ENCODE measurements at places on chromosomes 5 and 9.

DNA sequence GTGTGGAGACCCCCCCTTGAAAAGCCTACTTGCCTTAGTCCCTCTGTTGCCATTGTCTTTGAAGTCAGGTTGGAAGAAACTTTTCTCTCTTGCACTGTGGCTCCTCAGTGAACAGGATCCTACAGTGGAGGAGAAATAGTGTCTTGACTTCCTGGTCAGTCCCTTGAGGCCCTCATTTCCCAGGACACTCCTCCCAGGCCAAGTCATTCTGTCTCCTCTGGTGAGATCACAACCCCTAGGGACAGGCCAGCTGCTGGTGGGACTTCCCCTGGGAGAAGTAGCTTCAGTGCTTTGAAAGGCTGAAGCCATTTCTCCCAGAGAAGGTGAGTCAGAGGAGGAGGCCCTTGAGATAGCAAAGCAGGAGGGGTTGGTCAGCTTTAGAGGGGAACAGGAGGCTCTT is 10.1 kb upstream of the GRIA1 start:
- no peak for DNase-seq

DNA sequence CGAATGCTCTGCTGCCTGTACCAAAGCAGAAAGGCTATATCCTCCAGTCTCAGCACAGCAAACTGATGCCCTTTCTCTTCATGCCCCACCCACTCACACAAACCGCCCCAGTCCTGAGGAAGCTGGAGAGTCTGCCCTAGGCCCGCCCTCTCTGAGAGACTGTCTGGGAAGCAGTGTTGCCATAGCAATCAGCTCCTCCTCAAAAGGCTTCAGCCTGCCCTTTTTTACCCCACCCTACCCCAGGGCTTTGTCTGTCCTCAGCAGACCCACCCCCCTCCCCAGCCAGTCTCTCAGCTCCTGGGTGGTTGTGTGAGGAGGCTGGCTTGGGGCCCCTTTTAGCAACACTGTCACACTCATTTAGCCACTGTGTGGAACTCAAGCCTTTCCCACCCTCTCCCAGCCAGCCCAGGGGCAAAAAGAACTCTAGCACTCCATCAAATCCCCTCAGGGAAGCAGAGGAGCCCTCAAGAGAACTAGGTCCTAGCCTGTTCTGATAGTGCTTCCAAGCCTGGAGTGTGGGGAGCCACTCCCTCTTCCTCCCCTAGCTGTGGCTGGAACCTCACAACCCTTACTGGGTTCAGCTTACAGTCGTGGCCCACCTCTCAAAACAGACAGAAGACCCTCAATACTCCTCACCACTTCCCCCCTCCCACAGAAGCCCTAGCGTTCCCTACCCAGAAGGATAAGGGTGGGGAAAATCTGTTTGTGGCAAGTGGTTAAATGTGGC is 1.4 kb downstream of the ATOSB start:
- no peak for DNase-seq

DNA sequence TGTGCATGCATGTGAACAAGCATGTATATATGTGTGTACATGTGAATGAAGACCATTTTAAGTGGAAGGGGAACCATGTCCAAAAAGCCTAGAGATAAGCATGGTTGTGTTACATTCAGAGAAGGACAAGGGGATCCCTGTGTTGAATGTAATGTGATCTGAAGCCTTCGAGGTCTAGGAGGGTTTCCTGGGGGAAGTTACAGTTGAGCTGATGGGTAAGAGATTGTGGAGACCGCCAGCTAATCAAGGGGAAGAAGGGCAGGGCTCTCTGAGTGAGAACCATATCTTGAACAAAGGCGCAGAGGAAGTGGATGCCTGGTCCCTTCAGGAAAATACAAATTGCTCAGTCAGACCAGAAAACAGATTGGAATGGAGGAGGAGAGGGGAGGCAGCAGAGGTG is 45.5 kb upstream of the TNFSF15 start:
- no peak for DNase-seq

DNA sequence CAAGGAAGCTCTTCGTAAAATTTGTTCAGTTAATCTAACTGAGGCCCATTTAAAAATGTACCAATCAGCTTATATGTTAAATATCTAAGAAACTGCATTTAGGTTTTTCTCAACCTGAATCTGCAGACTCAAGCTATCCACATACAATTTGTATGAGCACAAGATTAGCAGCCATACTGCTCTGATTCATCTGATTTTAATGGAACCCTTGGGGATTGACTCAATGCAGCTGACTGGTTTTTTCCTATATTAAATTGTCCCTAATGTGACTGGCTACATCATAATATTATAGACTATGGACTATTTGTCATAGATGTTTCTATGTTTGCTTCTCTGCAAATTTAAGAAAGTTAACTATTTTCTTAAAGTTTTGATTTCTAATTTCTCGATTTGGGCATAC is 451.0 kb upstream of the TUSC1 start:
- DNase-seq: no peak

- DNase-seq: no peak
Measured at GRCh38 chr9:137168573-137168903, 1.3 kb downstream of the LRRC26 start.

DNA sequence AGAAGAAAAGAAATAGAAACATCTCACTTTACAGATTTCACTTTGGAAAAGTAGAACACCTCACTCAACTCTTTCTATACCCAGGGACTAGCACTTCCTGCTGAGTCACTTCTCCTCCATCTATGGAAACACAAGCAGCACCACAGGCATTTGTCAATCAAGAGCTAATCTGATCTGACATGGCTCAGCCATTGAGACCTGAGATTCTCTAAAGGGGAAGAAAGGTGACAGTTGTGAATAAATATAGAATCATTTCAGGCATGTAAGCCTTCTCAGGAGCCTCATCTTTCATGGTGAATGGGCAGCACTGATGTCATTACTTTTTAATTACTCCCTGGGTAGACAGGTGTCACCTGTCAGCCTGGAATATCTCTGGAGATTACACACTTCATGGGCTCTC is 559.8 kb downstream of the HINT1 start:
- no peak for DNase-seq

- DNase-seq: no peak
Measured at GRCh38 chr5:132427281-132428146, 58.0 kb downstream of the SLC22A5 start.

DNA sequence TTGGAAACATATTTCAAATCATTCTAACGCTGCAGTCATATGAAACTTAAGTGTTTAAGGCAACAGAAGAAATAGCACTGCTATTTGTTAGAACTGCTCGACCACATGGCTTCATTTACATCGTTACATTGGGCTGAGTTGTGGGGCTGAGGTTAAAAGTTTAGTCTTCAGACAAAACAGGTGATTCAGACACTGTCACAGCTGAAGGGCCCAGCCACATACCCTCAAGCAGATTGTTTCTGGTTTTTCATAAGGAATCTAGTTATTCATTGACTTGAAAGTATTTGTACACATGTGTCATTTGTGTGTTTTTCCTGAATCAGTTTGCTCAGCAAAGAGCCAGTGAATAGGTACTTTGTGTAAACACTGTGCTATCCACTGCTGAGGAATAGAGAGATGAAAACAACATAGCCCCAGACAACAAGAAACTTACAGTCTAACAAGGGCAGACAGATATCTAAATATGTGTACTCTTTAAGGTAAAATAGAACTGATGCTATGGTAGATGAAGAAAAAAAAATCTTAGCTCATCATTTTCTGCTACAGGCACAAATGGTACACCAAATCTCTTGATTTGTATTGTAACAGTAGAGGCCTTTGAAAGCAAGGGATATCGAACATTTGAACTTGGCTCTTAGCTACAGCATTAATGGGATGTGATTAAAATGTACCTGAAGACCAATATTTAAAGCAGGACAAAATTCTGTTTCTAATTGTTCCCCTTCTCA is 357.6 kb upstream of the RPS23 start:
- no peak for DNase-seq

- no peak for DNase-seq
Measured at GRCh38 chr9:109579191-109579948, 81.3 kb upstream of the PTPN3 start.

GRCh38 chr9:68740561-68740960 is 35.5 kb downstream of the PIP5K1B start:
- no peak for DNase-seq

DNA sequence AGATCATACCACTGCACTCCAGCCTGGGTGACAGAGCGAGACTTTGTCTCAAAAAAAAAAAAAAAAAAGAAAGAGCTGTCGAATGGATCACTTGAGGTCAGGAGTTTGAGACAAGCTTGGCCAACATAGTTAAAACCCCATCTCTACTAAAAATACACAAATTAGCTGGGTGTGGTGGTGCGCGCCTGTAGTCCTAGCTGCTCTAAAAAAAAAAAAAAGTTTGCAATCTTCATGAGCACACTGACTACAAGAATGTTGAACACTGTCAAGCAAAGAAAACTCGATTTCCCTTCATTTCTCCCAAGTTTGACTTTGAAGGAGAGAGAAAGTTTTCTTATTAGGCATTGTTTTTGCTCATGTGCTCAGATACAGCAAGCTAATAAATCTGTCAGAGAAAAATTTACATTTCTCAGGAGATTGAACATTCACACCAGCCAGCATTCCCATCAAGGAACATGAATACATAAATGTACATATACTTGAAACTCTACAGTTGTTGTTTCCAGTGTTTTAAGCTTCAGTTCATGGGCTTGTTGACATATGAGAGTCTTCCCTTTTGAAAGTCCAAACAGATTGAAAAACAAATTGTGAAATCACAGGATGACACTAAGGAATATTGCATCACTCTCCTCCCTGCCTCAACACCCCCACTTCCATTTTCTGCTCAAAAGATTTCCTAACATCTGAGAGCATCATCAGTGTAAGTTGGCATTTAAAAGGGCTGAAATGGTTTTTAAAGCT is 81.8 kb downstream of the ARRDC3 start:
- no peak for DNase-seq

- no peak for DNase-seq
Measured at GRCh38 chr9:127050152-127050551, 72.3 kb downstream of the ANGPTL2 start.

GRCh38 chr5:50759526-50760270 is 93.3 kb downstream of the PARP8 start:
- DNase-seq: no peak

DNA sequence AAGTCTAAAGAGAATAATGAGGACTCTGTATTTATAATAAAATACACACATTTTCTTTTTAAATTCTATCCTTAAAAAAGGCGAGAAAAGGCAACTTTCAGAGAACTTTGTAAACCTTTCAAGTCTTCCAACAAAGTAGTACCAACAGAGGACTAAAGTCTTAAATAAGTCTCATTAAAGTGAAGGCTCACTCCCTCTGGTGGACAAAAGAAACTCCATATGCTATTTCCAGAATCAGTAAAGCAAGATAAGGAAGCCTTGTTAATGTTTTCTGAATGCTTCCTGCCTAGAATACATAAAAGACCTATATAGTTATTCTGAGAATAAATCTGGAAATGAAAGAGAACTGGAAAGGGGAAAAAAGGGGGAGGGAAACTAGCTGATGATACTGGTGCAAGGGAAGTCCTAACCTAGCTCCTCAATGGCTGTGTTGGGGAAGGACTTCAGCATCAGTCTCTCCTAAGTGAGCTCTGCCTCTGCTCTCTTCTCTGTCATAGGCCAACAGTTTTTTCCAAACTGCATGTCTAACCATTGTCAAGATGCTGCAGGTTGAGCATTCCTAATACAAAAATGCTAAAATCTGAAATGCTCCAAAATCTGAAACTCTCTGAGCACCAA is 7.2 kb downstream of the HMGCS1 start:
- no peak for DNase-seq
